ENCODE measurements at places on chromosomes 6 and 20. TPM values are rescaled to one million over a fixed set of nuclear protein-coding genes. Genes with fewer than 3 reads are reported as not detected.

- peaks cover 31% of the 10 kb centered on the region for H3K4me1 ChIP-seq
- H3K4me3 ChIP-seq, result no peak overlapping the region
- peaks cover 22% of the 10 kb centered on the region for H3K27me3 ChIP-seq
- no peak for DNase-seq
- H3K36me3 ChIP-seq, result peaks cover 10% of the 10 kb centered on the region
Observed at GRCh38 chr6:6565488-6565887, 23.0 kb upstream of the LY86 start.

- peak overlapping the region; percentile 26 for H3K27ac ChIP-seq
- H3K36me3 ChIP-seq, result peaks cover 13% of the 10 kb centered on the region
- H3K4me3 ChIP-seq, result no peak overlapping the region
- peaks cover 61% of the 10 kb centered on the region for H3K4me1 ChIP-seq
Observed at GRCh38 chr20:45343532-45344167, 4.6 kb downstream of the SDC4 start.

Gene CRISP3
- not detected for total RNA-seq

DNA sequence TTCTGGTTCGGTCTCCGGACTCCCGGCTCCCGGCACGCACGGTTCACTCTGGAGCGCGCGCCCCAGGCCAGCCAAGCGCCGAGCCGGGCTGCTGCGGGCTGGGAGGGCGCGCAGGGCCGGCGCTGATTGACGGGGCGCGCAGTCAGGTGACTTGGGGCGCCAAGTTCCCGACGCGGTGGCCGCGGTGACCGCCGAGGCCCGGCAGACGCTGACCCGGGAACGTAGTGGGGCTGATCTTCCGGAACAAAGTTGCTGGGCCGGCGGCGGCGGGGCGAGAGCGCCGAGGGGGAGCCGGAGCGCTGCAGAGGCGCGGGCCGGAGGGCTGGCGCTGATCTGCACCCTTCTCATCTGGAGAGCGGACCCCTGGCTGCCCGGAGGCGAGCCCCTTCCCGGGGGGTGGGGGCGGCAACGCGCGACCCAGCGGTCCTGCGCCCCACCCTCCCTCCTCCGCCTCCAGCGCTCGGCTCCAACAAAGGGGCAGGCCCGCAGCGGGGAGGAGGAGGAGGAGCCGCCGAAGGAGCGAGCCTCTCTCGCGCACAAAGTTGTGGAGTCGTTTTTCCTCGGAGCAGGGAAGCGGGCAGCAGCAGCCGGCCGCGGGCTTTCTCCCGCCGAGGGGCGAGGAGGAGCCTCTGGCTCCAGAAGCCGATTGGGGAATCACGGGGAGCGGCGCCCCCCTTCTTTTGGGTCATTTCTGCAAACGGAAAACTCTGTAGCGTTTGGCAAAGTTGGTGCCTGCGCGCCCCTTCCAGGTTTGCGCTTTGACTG, at the start of gene UTRN:
Gene UTRN, plus strand, starts transcription at position 553 of the 765 bp plus-strand sequence. CDS start 6,494 bp downstream, outside the sequence.
- H3K36me3 ChIP-seq, result no peaks in the 10 kb centered on the region
- peaks cover 24% of the 10 kb centered on the region for H3K27me3 ChIP-seq
- peak; percentile 54 for DNase-seq
- peak within 1 kb of the TSS; percentile 89 for H3K4me3 ChIP-seq
- H3K4me1 ChIP-seq, result peaks cover 21% of the 10 kb centered on the region
- peak within 1 kb of the TSS; percentile 71 for H3K27ac ChIP-seq

Gene TCEA2
- 74.1 TPM for total RNA-seq

DNA sequence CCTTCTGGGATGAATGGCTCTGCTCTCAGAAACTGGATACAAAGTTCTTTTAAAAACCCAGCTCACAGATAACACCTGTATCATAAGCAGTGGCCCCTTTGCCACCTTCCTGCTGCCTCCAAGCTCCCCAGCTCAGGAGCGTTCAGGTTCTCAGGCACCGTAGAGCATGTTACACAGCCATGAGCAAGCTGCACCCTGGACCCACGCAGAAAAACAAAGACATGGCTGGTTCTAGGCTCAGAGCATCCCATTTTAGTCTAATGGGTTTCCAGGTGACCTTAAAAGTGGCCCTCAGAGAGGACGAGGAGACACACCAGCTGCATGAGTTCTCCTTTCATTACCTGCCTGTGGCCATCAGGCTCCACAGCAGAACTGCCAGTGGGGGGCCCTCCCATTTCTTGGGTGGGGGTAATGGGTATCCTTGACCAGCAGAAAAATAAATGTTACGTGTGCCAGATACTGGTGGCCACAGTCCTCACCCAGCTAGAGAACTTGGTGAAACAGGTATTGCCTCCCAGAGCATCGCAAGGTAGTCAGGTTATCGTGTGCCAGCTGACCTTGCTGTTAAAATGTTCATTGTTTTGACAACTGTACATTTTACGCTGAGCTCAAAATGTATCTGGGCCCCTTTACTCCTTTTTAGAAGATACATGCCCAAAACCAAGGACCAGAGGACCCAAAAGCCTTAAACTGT, 7.5 kb downstream of the PSMA7 start:
- H3K36me3 ChIP-seq, result peaks cover 86% of the 10 kb centered on the region
- H3K27me3 ChIP-seq, result no peaks in the 10 kb centered on the region
- H3K27ac ChIP-seq, result no peak overlapping the region
- H3K4me3 ChIP-seq, result no peak overlapping the region
- peaks cover 49% of the 10 kb centered on the region for H3K4me1 ChIP-seq

Gene ENPP1
- total RNA-seq, result 0.53 TPM

Gene PNLDC1
- total RNA-seq, result 0.25 TPM

DNA sequence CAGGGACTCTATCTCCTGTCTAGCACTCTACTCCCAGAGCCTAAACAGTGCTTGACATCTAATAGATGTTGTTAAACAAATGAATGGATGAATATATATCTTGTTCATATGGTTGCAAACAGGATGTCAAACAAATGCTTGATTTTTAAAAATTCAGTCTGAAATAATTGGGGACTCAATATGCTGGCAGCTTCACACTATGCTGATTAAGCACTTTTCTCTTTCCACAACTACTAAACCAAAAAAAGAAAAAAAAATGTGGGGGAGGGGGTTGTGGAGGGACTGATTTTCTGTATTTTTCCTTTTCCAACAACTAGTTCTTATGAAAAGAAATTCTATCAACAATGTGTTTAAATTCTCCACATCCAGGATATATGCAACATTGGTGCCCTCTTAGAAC, 42.9 kb downstream of the SF3B5 start:
- no peaks in the 10 kb centered on the region for H3K27me3 ChIP-seq
- no peak overlapping the region for H3K27ac ChIP-seq
- no peak overlapping the region for H3K4me3 ChIP-seq
- peaks cover 12% of the 10 kb centered on the region for H3K36me3 ChIP-seq

DNA sequence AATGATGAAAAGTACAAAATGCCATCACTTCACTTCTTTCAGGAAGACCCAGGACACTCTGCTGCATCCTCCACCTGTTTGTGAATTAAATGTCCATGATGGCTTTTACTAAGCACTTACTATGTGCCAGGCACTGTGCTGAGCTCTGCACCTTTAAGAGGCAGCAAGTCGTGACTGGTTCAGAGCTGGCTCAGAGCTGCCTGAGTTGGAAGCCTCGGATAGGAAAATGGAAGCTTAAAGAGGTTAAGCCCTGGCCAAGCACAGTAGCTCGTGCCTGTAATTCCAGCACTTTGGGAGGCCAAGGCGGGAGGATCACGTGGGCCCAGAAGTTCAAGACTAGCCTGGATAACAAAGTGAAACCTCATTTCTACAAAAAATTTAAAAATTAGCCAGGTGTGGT, 95.6 kb downstream of the SNX5 start:
- no peak for DNase-seq
- H3K4me3 ChIP-seq, result no peak overlapping the region
- peaks cover 24% of the 10 kb centered on the region for H3K27me3 ChIP-seq
- H3K36me3 ChIP-seq, result no peaks in the 10 kb centered on the region
- peaks cover 17% of the 10 kb centered on the region for H3K4me1 ChIP-seq
- no peak overlapping the region for H3K27ac ChIP-seq

GRCh38 chr20:44693627-44694026, 21.5 kb upstream of the CCN5 start:
- no peak overlapping the region for H3K4me3 ChIP-seq
- peaks cover 3% of the 10 kb centered on the region for H3K4me1 ChIP-seq
- H3K36me3 ChIP-seq, result no peaks in the 10 kb centered on the region
- DNase-seq, result no peak
- no peak overlapping the region for H3K27ac ChIP-seq

DNA sequence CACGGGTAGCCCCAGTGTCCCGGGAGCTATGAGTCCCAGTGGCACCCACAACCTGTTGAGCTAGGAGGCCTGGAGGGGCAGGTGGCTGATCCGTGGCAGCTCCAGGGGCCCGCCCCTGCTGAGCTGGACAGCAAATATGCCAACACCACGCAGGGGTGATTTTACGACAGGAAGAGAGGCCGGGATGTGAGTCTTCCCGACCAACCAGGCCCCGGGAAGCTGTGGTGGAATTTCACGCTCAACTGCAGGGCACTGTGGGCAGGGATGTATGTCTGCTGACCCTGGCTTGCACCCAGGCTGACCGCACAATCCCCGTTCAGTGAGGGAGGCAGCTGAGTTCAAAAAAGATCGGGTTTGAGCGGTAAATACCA, 183.9 kb downstream of the ERMARD start:
- DNase-seq, result no peak
- H3K4me3 ChIP-seq, result no peak overlapping the region
- no peak overlapping the region for H3K27ac ChIP-seq
- H3K27me3 ChIP-seq, result no peaks in the 10 kb centered on the region
- no peaks in the 10 kb centered on the region for H3K4me1 ChIP-seq

DNA sequence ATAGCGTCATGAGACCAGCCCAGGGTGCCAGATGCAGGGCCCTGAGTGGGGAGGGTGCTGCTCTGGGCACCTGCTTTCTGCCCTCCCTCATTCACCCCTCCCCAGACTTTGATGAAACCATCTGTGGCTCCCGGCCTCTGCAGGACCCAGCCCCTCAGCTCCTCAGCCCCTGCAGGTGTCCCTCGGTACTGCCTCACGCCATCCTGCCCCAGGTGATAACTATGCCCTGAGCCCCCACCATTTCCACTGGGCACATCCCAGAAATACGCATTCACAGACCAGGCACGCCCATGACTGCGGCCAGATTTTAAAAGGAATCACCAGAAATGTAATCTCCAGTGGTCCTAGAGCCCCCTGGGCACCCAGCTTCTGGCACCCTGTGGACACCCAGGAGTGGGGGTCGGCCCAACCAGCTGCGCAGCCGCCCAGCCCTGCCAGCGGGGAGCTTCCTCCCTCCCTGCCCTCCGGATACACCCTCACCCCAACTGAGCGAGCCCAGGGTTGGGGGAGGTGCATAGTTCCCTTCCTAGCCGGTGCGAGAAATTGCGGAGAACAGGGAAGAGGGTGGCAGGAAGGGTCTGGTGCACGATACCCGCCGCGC, 615 bp upstream of the NTSR1 start:
- DNase-seq, result no peak
- H3K4me3 ChIP-seq, result no peak overlapping the region
- H3K27ac ChIP-seq, result no peak overlapping the region
- H3K4me1 ChIP-seq, result peaks cover 15% of the 10 kb centered on the region
- H3K27me3 ChIP-seq, result peaks cover 27% of the 10 kb centered on the region
- H3K36me3 ChIP-seq, result no peaks in the 10 kb centered on the region

Gene NHSL1
- total RNA-seq, result 1.4 TPM

- H3K27ac ChIP-seq, result no peak overlapping the region
- H3K27me3 ChIP-seq, result peaks cover 16% of the 10 kb centered on the region
- peaks cover 8% of the 10 kb centered on the region for H3K4me1 ChIP-seq
- peaks cover 3% of the 10 kb centered on the region for H3K36me3 ChIP-seq
- DNase-seq, result peak; percentile 52
Observed at GRCh38 chr6:3977875-3978711, 100.8 kb downstream of the FAM217A start.

DNA sequence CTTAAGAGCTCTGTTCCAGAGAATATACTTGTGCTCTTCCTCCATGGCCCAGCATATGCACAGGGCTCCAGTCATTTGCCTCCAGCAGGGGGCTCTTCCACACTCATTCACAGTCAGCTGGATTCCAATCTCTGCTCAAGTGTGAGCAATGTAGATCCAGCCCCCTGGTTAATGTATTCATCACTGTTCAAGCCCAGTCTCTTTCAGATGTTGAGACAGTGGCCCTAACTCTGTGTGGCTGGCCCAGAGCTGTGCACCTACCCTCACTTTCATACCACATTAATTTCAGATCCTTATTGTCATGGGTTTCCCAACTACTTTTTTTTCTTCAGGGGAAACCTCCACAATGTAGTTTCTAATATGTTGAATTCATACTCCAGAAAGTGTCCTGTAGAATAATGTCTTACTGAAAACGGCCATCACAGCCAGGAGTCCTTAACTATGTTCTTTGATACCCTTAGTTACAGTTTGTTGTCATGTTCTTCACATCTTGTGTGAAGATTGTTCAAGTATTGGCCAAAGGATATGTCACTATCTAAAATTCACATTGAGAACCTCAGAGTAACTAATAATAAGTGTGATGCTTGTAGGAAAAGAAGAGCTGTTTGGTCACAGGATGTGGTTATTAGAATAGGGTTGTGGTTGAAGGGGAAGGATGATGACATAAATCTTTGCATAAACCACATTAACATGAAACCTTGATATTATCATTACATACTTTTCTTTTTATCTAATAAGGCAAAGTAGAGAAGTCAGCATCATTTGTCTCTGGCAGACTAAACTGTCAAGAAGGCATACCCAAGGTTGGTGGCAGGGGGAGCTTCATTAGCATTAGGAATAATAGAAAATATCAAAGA, 14.4 kb upstream of the HLA-DQA1 start:
- H3K27me3 ChIP-seq, result no peaks in the 10 kb centered on the region
- peaks cover 48% of the 10 kb centered on the region for H3K4me1 ChIP-seq
- peaks cover 12% of the 10 kb centered on the region for H3K36me3 ChIP-seq
- H3K4me3 ChIP-seq, result peak overlapping the region; percentile 15
- DNase-seq, result peak; percentile 49
